ENCODE measurements at places on chromosomes 3 and 15. TPM values are rescaled to one million over a fixed set of nuclear protein-coding genes. Genes with fewer than 3 reads are reported as not detected.

- peaks cover 10% of the 10 kb centered on the region for H3K4me1 ChIP-seq
- peaks cover 25% of the 10 kb centered on the region for H3K36me3 ChIP-seq
- DNase-seq = no peak
- no peak overlapping the region for H3K27ac ChIP-seq
These were observed 34.7 kb downstream of the XXYLT1 start for GRCh38 chr3:195236076-195236798.

- H3K27ac ChIP-seq = no peak overlapping the region
- no peak for DNase-seq
- peaks cover 3% of the 10 kb centered on the region for H3K4me1 ChIP-seq
- H3K27me3 ChIP-seq = no peaks in the 10 kb centered on the region
- H3K36me3 ChIP-seq = peaks cover 6% of the 10 kb centered on the region
These were observed 42.9 kb downstream of the SIDT1 start for GRCh38 chr3:113575206-113575605.

The CHDH gene
- 0.11 TPM for total RNA-seq

DNA sequence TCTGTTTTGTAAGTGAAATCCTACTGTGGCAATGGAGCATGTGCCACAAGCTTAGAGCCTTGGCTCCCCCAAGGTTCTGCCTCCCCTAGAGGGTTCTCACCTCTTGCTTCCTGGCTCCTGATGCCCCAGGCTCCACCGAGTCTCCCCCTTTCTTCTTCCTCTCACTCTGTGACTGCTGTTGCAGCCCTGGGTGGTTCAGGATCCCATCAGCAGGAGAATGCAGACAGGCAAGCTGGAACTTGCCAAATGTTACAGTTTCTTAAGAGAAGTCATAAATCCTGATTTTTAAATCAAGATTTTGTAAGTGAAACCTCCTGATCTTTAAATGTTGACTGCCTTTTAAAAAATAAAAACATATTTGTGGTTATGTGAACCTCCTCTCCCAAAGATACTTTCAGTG, 133.9 kb downstream of the CCNL1 start:
- no peak overlapping the region for H3K27ac ChIP-seq
- H3K36me3 ChIP-seq = peaks cover 2% of the 10 kb centered on the region
- no peak overlapping the region for H3K4me3 ChIP-seq
- DNase-seq = no peak
- peaks cover 7% of the 10 kb centered on the region for H3K27me3 ChIP-seq

DNA sequence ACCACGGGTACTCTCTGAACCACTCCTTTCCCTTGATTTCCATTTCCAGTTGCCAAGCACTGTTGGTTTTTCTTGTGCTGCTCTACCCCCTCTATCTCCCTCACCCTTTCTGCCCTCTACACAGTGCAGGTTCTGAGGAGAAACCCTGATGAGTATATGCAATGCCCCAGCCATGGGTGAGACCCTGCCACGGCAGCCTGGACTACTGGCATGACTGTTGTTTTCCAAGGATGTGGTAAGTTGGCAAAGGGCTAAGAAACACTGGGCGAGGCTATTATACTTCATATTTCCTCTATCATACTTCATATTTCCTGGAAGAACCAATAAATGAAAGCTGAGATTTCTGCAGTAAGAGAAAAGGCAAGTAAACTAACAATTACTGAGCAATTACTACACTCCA, 27.9 kb downstream of the CHAC1 start:
- H3K27ac ChIP-seq = peak overlapping the region; percentile 61
- no peaks in the 10 kb centered on the region for H3K27me3 ChIP-seq
- no peak for DNase-seq
- peaks cover 4% of the 10 kb centered on the region for H3K4me1 ChIP-seq

The EHHADH gene
- 5.6 TPM for total RNA-seq

- H3K4me1 ChIP-seq = peaks cover 4% of the 10 kb centered on the region
- H3K27ac ChIP-seq = no peak overlapping the region
- DNase-seq = no peak
- H3K27me3 ChIP-seq = no peaks in the 10 kb centered on the region
- no peak overlapping the region for H3K4me3 ChIP-seq
- peaks cover 3% of the 10 kb centered on the region for H3K36me3 ChIP-seq
These were observed 204.5 kb upstream of the CMC1 start for GRCh38 chr3:28036599-28037575.

GRCh38 chr15:99930696-99931095, 197.5 kb upstream of the LYSMD4 start:
- peaks cover 22% of the 10 kb centered on the region for H3K27me3 ChIP-seq
- DNase-seq = no peak
- peaks cover 7% of the 10 kb centered on the region for H3K4me1 ChIP-seq
- H3K27ac ChIP-seq = no peak overlapping the region
- no peak overlapping the region for H3K4me3 ChIP-seq
- H3K36me3 ChIP-seq = no peaks in the 10 kb centered on the region

- no peak for DNase-seq
- H3K27me3 ChIP-seq = no peaks in the 10 kb centered on the region
- H3K27ac ChIP-seq = no peak overlapping the region
- peaks cover 3% of the 10 kb centered on the region for H3K36me3 ChIP-seq
These were observed 240.9 kb upstream of the STT3B start for GRCh38 chr3:31291818-31292217.

The SERINC4 gene
- 0.17 TPM for total RNA-seq

GRCh38 chr15:23038726-23039142, 635 bp downstream of the TUBGCP5 start:
- H3K4me3 ChIP-seq = peak overlapping the region; percentile 100
- H3K4me1 ChIP-seq = peaks cover 17% of the 10 kb centered on the region
- no peak for DNase-seq
- H3K27me3 ChIP-seq = no peaks in the 10 kb centered on the region

DNA sequence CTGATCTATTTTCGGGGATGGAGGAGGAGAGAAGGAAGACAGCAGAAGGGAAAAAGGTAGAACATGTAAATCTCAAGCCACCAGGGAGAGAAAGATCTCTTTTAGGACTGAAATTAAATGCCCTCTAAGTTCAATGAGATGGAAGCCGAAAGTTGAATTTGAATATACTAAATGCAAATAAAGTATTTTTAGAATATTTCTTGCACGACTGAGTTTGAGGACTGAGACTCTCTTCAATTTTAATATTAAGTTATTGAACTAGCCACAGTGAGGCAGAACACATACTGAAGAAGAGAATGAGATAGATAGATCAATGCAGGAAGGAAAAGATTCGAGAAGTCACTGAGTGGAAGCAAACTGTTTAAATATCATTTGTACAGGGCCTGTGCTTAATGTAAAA, 399.9 kb upstream of the CBLB start:
- no peak for DNase-seq
- H3K4me3 ChIP-seq = no peak overlapping the region
- no peaks in the 10 kb centered on the region for H3K27me3 ChIP-seq
- H3K4me1 ChIP-seq = no peaks in the 10 kb centered on the region
- H3K27ac ChIP-seq = no peak overlapping the region

DNA sequence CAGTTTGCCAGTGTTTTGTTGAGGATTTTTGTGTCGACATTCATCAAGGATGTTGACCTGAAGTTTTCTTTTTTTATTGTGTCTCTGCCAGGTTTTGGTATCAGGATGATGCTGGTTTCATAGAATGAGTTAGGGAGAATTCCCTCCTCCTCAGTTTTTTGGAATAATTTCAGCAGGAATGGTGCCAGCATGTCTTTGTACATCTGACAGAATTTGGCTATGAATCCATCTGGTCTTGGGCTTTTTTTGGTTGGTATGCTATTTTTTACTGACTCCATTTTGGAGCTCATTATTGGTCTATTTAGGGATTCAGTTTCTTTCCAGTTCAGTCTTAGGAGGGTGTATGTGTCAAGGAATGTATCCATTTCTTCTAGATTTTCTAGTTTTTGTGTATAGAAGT, 320.0 kb upstream of the PPP2R3A start:
- H3K4me1 ChIP-seq = no peaks in the 10 kb centered on the region
- no peak for DNase-seq
- H3K36me3 ChIP-seq = no peaks in the 10 kb centered on the region
- H3K4me3 ChIP-seq = no peak overlapping the region
- H3K27me3 ChIP-seq = no peaks in the 10 kb centered on the region
- H3K27ac ChIP-seq = no peak overlapping the region

The DNAJC13 gene
- total RNA-seq = 38.5 TPM

GRCh38 chr3:147809206-147809605, 400.0 kb downstream of the ZIC1 start:
- no peak overlapping the region for H3K27ac ChIP-seq
- DNase-seq = no peak
- no peaks in the 10 kb centered on the region for H3K27me3 ChIP-seq
- no peaks in the 10 kb centered on the region for H3K36me3 ChIP-seq

The STRA6 gene
- not detected for total RNA-seq

Measured in activated naive CD8-positive, alpha-beta T cell treated with anti-CD3 and anti-CD28 coated beads, Interleukin-2, amount 10 ng/mL, durations not matched to agents 7 days and 5 days (primary cell).